HFFc6 (cell line): ENCODE measurements at places on chromosomes 7 and 10.

DNA sequence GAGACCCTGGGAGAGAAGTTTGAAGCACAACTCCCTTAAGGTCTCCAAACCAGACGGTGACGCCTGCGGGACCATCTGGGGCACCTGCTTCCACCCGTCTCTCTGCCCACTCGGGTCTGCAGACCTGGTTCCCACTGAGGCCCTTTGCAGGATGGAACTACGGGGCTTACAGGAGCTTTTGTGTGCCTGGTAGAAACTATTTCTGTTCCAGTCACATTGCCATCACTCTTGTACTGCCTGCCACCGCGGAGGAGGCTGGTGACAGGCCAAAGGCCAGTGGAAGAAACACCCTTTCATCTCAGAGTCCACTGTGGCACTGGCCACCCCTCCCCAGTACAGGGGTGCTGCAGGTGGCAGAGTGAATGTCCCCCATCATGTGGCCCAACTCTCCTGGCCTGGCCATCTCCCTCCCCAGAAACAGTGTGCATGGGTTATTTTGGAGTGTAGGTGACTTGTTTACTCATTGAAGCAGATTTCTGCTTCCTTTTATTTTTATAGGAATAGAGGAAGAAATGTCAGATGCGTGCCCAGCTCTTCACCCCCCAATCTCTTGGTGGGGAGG lies 10.8 kb downstream of the SERPINE1 start:
- no peak for DNase-seq

DNA sequence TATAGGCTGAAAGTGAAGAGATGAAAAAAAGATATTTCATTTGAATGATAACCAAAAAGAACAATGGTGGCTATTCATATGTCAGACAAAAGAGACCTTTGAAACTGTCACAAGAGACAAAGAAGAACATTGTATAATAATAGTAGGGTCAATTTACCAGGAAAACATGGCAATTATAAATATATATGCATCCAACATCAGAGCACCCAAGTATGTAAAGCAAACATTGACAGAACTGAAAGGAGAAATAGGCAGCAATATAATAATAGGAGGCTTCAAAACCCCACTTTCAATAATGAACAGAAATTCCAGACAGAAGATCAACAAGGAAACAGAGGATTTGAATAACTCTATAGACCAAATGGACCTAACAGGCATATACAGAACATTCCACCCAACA lies 876.2 kb downstream of the GRID1 start:
- DNase-seq: no peak

DNA sequence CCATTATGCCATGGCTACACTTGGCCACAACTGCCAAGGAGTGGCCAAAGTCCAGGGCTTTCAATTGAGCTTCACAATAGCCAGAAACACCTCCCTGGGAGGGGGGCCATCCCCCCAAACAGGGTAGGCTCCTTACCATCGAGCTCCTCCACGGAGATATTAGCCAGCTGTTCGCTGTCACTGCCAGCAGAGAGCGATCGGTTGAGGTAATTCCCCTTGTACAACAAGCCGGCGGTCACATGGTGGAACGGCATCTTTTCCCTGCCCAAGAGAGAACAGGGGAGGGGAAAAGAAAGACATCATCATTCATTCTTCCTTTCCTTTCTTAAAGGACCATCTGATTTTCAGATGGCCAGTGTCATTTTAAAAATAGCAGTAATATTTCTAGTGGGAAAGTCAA lies 133.6 kb downstream of the CALN1 start:
- DNase-seq: no peak

DNA sequence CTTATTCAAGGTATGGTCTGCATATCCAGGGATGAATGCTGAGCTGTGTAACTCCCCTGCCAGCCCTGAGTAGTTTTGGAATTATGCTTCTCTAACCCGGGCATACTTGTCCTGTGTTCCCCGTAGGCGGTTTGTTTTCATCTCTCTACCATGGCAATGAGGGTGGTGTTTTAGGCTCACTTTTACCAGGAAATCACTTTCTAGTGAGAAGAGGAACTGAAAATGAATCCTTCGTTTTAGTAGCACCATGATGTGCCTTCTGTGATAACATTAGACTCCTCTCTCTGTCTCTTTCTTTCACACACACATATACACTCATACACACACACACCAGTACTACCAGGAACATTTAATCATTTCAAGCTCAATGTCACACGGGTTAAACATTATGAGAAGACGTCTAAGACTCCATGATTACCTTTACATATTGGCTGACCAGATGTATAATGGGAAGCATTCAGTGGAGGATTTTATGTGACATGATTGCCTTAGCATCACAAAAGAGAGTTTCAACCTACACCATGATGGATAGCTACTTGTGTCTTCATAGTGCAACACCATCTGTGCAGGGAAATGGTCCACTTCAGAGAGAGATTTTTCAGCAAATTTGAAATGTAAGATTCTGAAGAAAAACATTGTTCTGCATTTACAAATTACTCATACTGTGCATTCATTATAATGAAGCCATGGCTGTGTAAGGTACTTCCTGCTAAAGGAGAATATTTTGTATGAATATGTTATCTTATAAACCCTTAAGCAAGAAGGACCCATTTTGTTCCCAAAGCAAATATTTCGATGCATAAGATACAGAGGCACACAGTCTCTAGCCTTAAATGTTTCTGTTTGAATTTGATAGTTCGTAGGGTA lies 31.0 kb upstream of the PFKP start:
- no peak for DNase-seq

- DNase-seq: no peak
Measured at GRCh38 chr7:132148876-132149275, 427.4 kb downstream of the PLXNA4 start.

DNA sequence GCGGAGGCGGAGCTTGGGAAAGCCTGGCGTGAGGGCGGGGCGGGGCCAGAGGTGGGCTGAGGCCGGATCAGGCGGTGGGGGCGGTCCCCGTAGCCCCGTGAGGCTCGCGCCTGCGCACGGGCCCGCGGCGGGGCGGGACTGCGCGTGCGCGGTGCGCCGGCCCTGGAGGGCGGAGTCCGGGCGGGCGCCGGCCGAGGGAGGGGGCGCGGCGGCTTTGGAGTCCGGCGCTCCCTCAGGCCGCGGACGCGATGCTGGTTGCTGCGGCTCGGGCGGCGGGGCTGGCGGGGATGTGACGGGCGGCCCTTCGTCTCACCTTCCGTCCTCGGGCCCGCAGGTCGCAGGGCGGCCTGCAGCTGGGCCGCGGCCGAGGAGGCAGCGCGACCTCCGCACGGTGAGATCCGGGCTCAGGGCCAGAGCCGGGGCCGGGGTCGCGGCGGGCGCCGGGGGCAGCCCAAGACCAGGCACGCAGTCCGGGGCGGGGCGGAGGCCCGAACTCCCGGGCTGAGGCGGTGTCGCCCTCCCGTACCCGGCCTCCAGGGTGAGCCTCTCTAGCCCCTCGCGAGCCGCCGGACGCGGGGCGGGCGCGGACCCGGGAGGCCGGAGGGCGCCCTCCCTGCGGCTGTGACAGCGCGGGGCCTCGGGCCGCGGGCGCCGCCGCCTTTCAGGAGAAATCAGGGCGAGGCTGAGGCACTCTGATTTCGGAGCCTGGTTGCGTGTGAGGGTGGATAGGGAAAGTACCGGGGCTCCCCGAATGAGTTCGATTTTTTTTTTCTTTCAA lies at the start of gene CCSER2:
TSS of gene CCSER2 (plus strand) at position 172 of the 778 bp plus-strand sequence. CDS start 42,464 bp downstream, outside the sequence.
- DNase-seq: peak; percentile 17

DNA sequence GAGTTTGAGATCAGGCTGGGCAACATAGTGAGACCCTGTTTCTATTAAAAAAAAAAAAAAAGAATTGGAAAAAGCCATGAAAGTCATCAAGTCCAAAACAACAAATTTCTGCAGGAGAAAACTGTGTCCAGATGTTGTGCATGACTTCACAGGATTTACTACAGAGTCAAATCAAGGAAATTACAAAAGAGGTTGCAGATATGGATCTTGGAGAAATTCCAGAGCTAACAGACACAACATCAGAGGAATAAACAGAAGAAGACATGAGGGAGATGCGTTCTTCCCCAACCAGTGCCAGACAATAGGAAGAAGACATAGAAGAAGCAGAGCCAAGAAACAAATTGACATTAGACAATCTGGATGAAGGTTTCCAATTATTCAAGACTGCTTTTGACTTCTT lies 24.3 kb upstream of the KCNIP2 start:
- DNase-seq: no peak

- no peak for DNase-seq
Measured at GRCh38 chr10:127047878-127048238, 142.6 kb downstream of the DOCK1 start.

DNA sequence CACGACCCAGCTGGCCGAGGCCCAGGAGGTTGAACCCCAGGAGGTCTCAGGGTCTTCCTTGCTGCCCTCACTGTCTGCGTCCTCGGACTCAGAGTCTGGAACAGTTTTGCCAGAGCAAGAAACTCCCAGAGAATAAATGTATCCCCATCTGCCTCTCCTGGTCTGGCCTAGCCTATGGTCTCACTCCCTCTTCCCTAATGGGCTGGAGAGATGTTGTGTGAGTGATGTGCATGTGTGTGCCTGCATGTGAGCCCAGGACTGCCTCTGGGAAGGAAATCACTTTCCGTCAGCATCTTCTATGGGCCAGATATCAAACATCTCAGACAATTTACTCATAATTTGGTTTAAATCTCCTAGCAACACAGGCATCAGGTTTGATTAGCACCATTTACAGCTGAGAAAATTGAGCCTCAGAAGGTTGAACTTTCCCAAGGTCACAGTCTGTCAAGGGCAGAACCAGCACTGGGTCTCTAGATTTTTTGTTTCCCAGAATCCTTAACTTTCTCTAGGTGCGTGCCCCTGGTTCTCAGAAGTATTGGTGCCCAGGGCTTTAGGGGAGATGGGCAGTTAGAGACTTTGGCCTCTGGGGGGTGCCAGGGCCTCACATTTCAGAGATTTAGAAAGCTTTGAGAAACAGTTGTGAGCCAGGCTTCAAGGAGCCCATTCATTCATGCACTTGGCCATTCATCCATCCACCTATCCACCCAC lies 4.9 kb downstream of the TMEM270 start:
- peak; percentile 56 for DNase-seq

DNA sequence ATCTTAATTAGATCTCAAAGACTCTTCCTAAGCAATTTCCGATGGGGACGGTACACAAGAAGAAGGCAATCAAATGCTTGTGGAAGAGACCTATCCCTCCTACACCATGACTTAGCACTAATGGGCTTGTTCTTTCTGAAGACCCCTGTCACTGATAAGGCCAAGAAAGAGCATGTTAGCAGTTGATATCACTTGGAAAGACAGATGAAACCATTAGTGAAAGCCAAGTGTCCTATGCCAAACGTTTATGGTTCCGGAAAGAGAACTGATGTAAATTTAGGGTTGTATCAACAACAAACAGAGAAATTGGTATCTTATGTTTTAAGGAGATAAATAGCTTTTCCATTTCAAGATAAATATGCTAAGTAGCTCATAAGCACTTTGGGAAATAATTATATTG lies 6.5 kb downstream of the UROS start:
- no peak for DNase-seq

DNA sequence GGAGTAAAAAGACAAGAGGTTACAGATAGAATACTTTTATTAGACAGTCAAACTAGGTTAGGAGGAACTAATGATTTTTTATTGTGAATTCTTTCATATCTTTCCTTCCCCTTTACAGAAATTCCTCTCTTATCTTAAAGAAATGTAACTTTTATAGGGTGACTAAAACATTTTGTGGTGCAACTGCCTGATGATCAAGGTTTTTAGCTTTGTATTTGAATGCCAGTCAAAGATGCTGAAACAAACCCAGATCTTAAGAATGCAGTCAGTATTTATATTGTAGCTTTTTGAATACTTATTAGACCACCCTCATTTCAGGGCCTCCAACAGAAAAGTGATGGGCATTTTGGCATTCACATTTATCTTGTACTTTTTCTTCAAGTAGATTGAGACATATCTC lies 27.4 kb downstream of the TAX1BP1 start:
- DNase-seq: peak; percentile 12

- no peak for DNase-seq
Measured at GRCh38 chr10:97003804-97004201, 171.7 kb downstream of the LCOR start.

DNA sequence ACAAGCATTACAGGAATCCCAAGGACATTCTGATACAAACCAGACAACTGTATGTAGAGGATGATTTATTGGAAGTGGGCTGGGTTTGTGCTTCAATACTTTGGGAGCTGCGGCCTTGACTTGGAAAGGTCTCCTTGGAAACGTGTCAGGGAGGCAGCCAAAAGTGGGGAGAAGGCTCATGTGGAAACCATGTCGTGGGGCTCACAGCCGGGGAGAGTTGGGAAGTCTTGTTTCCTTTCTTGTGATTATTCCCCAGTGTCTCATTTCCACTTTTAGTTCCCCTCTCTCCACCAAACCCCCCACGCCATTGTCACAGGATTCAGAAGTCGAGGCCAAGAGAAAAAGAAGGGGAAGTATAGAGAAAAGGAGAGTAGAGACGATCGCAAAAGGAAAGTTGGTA lies 53.9 kb upstream of the SFMBT2 start:
- DNase-seq: no peak

GRCh38 chr10:93435621-93436397 lies 46.3 kb downstream of the MYOF start:
- no peak for DNase-seq

GRCh38 chr10:1648648-1649047 lies 88.7 kb downstream of the ADARB2 start:
- no peak for DNase-seq

- no peak for DNase-seq
Measured at GRCh38 chr10:132336919-132337407, 5.0 kb downstream of the LRRC27 start.

DNA sequence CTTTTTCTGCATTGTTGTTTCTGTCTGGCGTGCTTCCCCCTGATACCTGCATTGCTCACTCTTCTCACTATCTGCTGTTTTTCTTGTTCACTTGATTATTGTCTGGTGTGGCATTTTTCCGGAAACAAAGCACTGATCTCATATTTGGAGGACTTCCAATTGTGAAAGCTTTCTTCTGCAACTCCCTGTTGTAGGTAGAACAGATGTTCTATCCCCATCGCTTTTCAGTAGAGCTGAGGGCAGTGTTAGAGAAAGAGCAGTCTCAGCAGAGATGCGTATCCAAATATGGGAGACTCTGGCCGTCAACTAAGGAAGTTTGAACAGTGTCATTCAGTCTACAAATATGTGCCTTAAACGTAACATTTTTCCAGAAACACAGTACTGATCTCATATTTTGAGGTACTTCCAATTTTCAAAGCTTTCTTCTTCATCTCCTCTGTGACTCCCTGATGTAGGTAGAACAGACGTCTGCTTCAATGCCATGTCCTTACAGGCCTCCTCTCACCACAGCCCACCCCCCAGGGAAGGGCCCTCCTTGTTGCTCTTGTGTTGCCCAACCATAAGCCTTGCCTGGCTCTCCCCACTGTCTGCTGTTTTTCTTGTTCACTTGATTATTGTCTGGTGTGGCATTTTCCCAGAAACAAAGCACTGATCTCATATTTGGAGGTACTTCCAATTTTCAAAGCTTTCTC lies 27.1 kb upstream of the GJD4 start:
- DNase-seq: no peak
